AG04449 (cell line): ENCODE measurements at places on chromosomes 7 and 10.

DNA sequence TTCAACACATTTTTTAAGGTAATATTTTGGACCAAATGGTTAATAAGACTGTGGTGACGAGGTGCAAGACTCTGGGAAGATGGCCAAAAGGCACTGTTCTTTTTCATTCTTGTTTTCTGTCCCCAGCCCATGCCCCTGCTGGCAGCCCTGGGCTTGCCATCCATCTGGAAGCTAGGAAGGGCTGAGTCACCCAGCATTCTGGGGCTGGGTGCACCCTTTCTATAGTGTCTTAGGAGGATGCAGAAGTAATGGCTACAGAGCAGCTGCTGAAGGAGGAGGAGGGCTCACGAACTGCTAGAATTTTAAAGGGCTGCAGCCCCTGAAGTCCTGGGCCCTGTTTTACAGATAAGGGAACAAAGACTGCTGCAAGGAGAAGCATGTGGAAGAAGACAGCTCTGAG is 42.8 kb upstream of the ZNF32 start:
- DNase-seq = no peak

- DNase-seq = no peak
Observed at GRCh38 chr7:117793521-117793920, 79.7 kb downstream of the CTTNBP2 start.

DNA sequence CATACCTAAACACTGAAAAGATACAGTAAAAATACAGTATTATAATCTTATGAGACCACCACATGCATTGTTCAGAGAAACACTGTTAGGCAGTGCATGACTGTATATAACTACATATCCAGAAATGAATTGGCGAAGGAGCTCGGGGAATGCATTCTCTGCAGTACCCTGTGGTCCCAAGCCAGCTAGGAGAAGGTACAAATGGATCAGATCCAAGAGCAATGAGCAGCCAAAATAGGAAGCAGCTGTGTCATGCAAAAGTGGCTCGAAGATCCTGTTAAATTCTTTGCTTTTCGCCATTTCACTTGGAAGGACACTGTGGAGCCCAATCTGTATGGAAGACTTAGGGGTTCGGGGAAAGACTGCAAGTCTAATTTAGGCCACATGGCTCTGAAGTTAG is 334.8 kb downstream of the TNS3 start:
- no peak for DNase-seq

DNA sequence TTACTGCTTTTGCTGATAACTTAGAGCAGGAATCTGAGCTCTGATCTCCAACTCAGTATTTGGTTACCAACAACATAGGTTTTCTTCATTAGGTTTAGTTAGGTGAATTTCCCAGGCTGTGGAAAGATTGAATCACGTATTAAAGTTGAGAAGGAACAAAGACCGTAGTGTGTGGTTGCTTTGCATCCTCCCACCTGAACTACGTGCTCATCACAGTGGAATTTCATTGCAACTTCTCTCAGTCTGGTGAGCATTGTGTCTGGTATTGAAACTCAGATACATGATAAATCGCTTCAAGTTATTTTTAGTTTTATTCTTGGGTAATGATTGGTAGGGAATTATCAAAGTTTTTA is 139.4 kb upstream of the AKR1E2 start:
- no peak for DNase-seq

GRCh38 chr10:106711313-106711906 is 453.1 kb downstream of the SORCS1 start:
- no peak for DNase-seq

DNA sequence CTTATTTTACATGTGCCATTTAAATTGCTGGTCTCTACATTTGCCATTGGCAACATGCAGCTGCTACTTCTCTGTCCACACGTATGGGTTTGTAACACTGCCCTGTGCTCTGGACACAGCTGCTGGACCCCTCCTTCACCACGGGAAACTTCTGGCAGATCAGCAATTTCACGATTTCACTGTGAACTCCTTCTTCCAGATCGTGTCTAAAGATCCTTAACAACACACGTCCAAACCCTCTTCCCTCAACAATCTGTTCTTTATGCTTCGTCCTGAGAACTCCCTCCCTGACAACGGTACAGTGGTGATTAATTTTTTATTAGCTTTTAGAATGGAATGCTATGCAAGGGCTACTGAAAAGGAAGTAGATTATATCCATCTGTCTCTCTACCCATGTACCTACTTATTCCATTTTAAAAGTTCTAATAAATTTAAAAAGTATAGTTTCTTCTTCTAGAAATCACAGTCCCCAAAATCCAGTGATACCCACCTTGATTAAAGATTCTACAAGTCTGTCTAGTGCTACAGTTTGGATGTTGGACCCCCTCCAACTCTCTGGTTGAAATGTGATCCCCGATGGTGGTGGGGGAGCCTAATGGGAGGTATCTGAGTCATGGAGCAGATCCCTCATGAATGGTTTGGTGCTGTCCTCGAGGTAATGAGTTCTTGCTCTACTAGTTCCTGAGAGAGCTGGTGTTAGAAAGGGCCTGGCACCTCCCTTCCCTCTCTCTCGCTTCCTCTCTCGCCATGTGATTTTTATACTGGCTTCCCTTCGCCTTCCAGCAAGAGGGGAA is 81.0 kb downstream of the KIAA1549 start:
- DNase-seq = no peak

DNA sequence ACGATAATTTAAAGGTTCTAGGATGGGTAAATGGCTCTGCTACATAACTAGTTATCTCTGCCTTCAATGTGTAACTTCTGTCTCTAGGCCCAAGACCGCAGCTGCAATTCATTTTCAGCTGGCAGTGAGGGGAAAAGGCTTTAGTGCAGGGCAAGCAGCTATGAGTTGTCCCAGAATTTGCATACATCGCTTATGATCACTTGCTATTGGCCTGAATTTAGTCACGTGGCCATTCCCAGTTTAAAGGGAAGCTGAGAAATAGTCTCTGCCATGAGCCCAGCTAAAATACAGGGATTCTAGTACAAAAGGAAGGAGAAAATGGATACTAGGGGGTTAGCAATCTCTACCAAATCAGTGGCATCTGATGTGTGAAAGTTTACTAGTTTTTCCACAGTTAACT is 145.8 kb upstream of the IMMP2L start:
- DNase-seq = no peak

GRCh38 chr10:89475125-89475524 is 60.3 kb downstream of the SLC16A12 start:
- DNase-seq = no peak

DNA sequence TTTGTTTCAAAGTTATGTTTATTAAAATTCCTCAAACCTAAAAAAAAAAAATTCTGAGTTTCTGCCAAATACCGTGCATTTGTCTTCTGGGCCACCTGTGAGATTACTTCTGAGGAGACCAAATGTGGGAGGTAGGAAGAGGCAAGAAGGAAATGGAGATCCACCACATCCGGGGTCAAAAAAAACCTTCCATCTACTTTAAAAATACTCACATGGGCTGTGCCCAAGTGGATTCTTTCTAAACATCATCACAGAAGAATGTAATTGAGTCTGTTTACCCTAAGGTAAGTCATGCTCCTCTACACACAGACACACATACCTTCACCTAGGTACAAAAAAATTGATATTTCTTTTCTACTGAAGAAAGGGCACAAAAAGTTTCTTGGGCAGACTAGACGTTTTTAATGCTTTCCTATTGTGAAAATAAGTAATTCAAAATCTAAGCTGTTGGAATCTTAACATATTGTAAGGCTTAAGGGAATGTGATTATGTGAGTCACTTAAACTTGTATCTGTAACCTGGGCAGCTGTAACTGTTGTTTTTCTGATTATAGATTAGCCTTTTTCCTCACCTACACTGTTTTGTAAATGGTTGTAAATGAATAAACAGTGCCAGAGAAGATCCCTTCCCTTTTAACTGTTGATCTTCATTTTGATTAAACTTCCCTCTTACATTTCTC is 19.1 kb upstream of the SPOCK2 start:
- DNase-seq = no peak

DNA sequence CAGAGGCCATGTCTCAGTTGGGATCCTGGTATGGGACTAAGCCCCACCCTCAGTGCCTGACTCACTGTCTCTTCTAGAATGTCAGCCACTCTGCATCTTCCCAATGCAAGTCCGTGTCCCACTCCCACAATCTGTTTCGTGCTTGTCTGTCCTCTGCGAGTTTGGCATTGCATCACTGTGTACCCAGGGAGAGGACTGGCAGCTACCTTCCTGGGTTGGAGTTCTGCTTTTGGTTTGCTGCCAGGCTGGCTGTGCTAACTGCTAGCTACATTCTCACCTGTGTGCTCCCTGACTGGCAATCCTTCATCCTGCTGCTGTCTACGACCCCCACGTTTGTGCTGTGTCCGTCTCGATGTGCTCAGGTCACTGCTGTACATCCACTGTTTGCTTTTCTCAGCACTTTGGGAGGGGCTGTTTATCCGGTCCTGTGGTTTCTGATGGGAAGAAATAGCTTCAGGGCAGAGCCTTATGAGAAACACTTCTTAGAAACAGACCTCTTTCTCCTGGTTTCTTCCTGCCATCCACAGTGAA is 56.0 kb upstream of the GLI3 start:
- no peak for DNase-seq

DNA sequence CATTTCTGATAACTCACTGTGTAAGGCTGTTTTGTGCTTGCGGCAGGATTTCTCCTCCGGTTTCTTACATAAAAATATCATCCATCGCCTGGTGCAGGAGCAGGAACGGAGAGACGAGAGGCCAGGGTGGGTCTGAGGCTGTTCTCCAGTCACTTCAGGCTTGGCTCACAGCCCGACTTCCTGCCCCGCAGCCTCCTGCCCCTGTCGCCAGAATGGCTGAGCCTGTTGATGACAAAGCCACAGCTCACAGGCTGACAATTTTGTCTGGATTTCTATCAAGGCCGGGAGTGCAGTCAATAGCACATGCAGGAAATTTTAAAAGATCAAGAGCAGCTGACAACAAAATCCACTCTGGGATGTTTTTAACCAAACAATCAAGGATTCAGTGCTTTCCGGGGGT is 229.7 kb upstream of the ZNF32 start:
- no peak for DNase-seq

- DNase-seq = no peak
Observed at GRCh38 chr7:128879461-128879938, 16.8 kb downstream of the ATP6V1F start.

- DNase-seq = no peak
Observed at GRCh38 chr7:29196971-29197595, 2.5 kb downstream of the CHN2 start.

DNA sequence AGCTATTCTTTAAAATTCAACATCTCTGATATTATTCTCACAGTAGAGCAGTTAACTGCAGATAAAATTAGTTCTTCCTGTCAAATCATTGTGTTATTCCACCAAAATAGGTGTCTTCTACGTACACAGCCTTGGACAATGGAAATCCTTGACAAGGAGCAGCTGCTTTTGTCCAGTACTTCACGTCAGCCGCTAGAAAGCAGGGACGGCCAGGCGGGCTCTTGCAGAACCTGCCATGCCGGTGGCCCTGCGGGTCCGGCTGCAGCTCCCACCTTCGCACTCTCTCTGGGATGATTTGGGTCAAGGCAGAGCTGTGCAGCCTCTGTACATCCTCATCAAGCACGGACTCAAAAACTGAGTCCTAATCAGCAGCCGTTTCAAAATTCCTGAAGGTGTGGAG is 2.2 kb upstream of the FOXI2 start:
- DNase-seq = no peak

DNA sequence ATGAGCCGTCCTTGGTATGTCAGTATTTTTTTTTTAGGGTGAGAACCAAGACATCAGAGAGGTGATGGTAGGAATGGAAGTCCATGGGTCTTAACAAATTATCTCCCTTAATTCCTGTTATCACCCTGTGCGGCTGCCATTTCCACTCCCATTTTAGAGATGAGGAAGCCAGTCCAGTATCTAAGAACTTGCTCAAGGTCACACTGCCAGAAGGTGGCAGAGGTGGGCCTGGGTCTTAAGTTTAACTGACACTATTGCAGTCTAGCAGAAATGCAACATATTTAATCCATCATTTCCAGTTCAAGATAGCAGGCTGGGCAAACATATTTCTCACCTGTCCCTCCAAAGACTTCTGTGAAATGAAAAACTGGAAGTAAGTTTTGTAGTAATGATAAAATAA is 108.3 kb downstream of the GLI3 start:
- no peak for DNase-seq

- DNase-seq = peak; percentile 57
Observed at GRCh38 chr10:122112625-122113160, 123.7 kb downstream of the TACC2 start.

DNA sequence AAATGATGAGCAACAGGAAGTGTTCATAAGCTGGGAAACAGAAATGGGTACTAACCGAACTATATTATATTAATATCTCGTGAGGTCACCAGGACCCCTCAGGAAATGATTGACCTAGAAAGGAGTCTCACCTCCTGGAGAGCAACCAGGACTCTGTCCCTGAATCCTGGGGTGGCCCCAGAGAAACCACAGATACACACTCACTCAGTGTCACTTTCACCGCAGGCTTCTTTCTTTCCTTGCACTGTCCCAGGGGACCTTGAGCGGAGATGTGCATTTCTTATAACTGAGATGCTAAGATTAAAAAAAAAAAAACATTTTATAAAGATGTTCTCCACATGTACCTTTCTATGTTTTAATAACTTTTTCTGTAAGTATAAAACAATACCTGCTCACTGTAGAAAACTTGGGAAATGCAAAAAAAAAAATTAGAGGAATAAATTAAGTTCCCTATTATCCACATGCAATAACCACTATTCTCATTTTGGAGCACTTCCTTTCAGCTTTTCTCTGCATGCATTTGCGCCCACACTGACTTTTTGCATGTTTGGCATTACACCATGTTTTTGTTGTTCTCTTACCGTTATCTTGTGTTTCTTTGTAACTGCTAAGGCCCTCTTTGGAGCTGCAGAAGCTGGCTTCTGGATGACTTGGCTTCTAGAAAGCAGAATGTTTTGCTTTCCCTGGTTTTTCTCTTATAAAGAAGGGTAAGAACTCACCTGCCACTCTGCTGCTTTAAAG is 15.0 kb downstream of the NOD1 start:
- DNase-seq = no peak

DNA sequence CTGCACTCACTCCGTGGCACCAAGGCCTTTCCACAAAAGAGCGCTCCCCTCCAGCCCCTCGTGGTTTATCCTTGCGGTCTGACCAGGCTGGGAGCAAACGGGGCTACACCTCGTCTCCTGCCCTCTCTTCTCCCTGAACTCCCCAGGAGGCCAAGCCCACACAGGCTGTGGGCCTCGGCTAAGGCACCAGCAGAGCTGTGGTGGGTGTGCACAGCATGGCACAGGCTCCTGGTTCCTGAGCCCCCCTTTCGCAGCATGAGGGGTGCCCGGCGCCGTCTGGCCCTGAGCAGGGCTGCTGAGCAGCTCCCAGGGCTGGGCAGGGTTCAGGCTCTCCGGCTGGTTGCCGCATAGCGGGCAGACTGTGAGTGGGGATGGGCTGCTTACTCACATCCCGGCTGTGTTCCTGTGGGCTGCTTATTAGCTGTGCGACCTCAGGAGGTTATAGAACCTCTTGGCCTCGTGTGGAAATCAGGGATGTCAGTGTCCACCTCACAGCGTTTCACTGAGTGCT is 90.4 kb downstream of the ZMIZ1 start:
- no peak for DNase-seq
